ENCODE measurements at places on chromosomes 2 and 18.

DNA sequence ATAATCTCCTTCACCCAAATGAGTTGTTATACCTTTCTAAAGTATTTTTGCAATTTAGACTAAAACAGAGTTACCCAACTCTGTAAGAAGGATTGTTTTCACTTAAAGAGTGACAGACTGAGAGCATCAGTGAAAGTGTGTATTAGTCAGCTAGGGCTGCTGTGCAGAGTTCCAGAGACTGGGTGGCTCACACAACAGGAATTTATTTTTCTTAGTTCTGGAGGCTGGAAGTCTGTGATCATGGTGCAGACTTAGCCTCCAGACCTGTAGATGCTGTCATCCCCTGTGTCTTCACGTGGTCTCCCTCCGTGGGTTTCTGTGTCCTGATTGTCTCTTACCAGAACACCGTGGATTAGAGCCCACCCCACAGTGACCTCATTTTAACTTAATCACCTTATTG is 40.0 kb downstream of the BCL2L11 start:
- ATAC-seq: peak; percentile 22

GRCh38 chr2:71596011-71596410 is 142.7 kb downstream of the DYSF start:
- ATAC-seq: no peak

DNA sequence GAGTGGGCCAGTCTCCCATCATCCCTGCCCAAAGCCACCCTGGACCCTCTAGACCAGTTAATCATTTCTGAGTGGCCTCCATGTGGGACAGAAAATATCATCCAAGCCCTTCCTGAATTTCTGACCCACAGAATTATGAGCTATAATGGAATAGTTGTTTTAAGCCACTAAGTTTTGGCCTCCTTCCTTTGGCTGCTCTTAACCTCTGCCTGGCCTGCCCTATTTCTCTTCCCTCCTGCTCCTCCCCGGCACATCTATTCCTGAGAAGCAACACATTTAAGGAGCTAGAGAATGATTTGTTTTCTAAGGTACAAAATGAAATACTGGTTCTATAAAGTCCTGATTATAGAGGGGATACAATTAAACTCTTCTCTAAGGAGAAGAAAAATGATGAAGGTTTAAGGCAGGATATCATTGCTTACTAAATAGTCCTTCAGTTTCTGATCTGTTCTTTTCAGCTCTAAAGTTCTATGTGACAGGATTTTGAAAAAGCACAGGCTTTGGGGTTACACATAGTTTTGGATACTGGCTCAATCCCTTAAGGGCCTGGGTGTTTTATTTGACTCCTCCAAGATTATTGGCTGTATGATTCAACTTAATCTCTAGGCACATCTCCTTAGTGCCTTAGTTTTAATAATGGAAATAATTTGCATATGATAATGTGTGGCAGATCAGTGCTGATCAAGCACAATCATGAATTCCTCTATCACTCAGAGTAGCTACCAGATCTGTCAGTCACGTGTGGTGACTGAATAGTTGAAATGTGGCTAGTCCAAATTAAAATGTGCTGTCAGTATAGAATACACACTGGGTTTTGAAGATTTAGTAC is 240.3 kb downstream of the VAPA start:
- peak; percentile 28 for ATAC-seq

DNA sequence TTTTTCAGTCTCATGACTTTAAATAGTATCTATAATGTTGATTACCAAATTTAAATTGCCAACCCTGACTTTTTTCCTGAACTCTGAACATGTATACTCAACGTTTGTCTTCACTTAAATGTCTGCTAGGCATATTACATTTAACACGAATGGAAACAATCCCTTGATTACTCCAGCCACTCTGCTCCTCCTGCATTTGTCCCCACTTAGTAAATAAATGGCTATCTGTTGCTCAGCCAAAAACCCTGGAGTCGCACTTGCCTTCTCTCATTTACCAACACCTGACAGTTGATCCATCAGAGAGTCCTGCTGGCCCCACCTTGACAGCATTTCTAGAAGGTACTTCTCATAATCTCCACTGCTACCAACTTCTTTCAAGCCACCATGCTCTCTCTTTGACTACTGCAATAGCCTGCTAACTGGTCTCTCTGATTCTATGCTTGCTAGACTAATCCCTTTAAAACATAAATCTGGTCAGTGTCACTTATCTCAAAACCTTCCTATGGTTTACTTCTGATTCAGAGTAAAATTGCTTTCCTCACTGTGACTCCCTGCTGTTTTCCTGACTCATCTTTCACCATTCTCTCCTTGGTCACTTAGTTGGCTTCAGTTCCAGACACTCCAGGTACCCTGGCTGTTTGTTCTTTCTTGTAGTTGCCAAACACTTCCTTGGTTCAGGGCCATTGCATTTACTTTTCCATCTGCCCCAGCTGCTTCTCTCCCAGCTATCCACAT is 31.9 kb downstream of the SPAG16 start:
- no peak for ATAC-seq

DNA sequence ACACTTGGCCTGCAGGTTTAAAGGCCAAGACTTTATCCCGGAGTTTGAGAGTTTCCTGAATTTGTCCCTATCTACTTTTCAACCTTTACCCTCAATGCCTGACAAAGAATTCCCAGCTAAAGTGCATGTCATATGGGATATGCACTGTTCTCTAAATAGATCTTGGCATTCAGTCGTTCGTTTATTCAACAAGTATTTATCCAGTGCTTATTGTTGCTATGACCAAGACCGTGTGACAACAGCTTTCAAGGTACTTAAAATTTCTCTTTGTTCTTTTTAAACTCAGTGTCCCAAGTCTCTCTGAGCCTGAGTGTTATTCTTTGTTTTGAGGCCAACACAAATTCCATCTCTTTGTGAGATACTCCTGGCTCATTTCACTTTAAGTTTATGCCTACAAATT is 133.4 kb downstream of the RGPD3 start:
- ATAC-seq: no peak

DNA sequence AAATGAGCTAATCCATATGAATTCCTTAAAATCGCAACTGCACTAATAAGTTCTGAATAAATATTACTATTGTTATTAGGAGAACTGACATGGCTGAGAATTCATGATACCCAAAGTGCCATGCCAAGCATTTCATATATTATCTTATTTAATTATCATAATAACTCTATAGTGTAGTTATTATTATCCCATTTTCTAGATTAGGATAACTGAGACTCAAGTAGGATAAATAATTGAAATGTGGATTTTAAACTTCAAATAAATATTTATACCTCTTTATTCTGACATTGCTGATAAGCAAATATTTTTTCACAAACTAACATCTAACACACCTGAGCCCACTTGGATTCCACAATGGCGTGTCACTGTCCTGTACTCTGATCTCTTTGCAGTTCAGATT is 492.7 kb downstream of the IRS1 start:
- ATAC-seq: no peak

- no peak for ATAC-seq
Measured at GRCh38 chr2:113131352-113132185, 4.2 kb downstream of the IL1RN start.

- no peak for ATAC-seq
Measured at GRCh38 chr2:68341583-68341982, 21.8 kb upstream of the CNRIP1 start.

- ATAC-seq: no peak
Measured at GRCh38 chr2:70886541-70886987, 49.1 kb upstream of the ATP6V1B1 start.

GRCh38 chr2:121605820-121606733 is 43.2 kb downstream of the CLASP1 start:
- ATAC-seq: no peak

DNA sequence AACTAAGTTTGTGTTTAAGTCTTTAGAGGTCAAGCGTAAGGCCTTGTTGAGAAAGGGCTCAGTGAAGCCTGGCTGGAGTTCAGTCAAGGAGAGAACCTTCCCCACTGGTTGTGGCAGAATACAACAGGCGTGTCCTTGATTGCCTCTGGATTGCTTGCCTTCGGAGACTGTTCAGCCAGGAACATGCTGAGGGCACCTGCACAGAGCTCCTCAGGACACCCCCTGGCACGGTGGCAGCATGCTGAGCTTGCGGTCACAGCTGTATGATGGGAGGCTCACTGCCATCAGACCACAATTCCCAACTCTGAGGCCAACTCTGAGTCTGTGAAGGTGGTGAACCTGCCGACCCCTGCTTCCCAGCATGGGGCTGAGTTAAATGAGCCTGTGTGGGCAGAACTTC is 130.0 kb downstream of the LPIN1 start:
- no peak for ATAC-seq

GRCh38 chr2:197934934-197935289 is 130.5 kb downstream of the PLCL1 start:
- no peak for ATAC-seq

DNA sequence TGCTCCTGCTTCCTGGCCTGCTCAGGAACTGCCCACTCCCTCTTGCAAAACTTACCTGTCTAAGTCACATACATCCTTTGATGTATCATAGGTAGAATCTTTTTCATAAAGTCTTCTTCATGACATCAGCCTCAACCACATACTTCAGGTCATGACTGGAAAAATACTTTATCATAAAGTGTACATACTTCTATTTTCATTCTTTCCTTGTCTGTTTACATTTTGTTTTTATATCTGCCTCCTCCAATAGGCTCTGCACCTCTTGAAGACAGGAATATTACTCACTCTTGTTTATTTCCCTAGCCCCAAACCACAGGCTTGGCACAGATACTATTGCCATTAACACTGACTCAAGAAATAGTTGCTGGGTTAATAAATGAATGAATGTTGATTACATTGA is 43.6 kb upstream of the ZNF804A start:
- no peak for ATAC-seq

DNA sequence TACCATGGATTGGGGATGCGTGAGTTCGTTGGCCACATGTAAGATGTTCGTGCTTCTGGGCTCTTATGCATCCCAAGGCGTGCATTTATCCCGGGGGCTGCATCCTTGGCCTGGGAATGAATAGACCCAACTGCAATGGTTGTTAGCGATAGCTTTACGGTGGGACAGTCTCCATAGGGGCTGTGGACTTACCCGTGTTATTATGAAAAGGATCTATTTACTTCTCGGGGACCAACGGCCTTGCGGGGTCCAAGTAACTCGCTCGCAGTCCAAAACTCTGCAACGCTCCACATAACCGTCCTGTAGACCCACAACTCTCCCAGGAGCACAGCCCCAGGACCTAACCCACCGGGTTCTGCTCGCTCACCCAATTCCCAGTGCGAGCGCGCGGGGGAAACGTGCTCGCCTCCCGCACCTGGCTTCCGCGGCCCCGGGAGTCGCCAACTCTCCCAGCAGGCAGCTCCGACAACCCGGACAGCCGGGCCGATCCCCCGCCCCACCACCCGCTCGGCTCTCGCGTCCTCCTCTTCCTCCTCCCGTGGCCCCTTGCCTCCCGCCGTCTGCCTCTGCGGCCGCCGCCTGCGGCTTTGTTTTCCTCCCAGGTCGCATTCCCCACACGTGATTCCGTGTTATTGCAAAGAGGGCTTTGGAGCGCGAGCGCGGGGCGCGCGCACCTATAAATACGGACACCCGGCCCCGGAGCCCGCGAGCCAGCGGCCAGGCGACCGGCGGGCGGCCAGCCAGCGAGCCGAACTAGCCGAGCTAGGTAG is at the start of gene CABLES1:
CABLES1 (plus strand) TSS at position 706 of the 770 bp plus-strand sequence. CDS start 278 bp downstream, outside the sequence.
- ATAC-seq: peak; percentile 49

GRCh38 chr2:1754461-1755170 is 10.3 kb upstream of the PXDN start:
- no peak for ATAC-seq

DNA sequence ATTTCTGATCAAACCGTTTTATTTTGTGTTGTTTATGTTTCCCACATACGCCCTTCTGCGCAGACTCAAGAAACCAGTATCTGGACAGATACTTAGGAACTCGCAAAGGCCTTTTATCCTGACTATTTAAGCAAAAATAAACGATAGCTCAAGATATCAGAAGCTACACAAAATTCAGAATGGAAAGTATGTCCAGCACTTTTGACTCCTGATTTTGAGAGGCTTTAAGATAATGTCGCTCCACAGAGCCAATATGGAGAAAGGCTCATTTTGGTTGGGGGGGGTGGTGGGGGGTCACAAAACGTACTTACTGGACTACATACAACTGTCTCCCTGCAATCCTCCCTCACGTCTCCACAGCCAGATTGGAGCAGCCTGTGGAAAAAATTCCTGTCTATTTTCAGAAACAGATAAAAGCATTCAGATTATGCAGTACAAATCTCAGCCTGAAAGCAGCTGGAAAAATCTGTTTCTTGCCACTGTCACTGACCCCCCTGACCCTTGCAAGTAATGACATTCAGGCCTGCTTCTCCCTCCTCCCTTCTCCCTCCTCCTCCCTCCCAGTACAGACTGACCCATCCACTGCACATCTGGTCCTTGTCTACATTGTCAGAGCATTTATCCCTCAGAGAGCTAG is 34.9 kb upstream of the LCLAT1 start:
- ATAC-seq: peak; percentile 58

DNA sequence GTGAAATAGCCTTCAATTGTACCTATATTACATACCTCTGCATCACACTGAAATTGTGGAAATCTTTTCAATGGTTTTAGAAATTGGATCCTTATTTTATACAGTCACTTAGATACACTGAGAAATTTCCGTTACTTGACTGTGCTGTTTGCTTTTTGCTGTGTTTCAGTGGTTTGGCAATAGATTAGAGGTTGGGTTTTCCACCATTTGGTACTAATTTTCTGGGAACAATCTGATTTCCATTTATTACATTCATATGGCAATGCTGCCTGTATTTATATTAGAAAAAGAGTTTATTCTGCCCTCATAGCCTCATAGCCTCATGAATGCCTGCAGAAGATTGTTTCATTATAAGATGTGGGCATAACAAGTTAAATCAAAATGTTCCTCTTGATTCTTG is 285.0 kb downstream of the GULP1 start:
- ATAC-seq: no peak

DNA sequence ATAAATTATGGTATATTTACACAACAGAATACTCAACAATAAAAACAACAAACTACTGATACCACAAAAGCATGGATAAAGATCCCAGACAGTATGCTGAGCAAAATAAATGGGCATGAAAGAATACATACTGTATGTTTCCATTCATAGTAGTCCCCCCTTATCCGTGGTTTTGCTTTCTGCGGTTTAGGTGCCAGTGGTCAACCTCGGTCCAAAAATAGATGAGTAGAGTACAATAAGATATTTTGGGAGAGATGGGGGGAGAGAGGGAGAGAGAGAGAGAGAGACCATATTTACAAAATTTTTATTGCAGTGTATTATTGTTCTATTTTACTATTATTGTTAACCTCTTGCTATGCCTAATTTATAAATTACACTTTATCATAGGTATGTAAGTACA is 21.0 kb upstream of the TGFA start:
- no peak for ATAC-seq

DNA sequence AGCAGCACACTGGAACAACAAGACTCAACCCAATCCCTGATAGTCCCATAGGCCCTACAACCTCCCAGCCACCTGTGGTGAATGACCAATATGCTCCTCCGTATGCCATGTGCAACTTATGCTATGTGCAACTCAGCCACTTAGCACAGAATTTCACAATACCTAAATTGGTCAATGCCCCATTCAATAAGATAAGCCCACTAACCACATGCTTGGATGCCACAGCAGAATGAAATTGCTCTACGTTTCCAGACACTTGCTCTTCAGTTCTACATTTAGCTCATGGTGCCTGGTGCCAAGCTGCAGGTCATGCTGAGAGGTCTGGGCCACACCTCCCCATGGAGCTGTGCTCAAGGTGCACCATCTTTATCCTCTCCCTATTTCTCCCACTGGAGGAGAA is 159.8 kb downstream of the EN1 start:
- ATAC-seq: no peak

GRCh38 chr2:98883780-98884211 is 52.2 kb downstream of the CRACDL start:
- ATAC-seq: no peak

All from gastroesophageal sphincter (tissue), 4 donors.